Glutamatergic neuron (in vitro differentiated cells): ENCODE measurements at places on chromosomes 6 and 20. TPM values are rescaled to one million over a fixed set of nuclear protein-coding genes. Genes with fewer than 3 reads are reported as not detected.

Gene KHDC1
- total RNA-seq = 5.8 TPM

Gene EMILIN3
- total RNA-seq = not detected

Gene NKX2-4
- not detected for total RNA-seq

DNA sequence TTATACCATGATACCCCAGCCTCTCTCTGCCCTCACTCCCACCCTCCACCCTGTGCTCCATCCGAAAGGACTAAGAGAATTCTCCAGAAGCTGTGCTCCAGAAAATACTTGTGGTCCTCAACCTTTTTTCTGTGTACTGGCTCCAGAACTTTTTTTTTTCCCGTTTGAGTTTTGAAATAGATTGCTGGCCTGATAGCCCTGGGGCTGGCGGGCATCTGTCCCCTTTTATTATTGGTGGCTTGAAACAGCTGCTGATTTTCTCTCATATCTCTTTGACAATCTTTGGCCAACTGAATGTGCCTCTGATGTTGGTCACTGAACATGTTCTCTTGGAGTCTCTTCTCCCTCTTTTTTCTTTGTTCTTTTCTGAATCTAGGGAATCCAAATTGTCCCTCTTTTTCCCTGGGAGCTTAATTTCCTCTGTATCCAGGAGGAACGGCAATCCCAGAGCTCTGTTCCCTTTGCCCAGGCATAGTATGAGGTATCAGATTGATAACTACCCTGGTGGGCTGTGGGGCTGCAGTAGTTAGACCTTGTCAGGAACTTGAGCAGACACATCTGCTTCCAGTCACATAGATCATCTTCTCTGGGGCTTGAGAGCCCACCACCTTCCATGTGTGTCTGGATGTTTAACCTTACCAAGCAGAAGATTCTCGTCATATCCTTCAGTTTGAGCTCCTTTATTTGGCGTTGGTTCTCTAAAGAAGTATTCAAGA lies 1.6 kb downstream of the PPARD start:
- DNase-seq = no peak

DNA sequence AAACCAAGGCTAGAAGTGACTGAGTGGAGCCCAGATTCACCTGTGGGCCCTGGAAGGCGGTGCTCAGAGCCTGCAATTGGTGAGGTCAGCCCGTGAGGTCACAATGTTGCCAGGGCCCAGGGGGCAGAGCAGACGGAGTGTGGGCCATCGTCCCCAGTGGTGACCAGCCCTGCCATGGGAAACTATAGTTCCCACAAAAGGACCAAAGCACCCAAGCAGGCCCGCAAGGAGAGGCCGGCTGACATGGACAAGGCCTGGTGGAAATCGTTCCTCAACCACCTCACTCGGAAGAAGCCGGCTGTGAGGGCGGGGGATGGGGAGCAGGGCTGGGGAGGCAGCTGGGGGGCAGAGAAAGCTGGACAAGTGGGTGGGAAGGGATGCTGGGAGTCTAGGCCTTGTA lies at the start of gene C20orf144:
TSS of gene C20orf144 (plus strand) at position 156 of the 400 bp plus-strand sequence. CDS start at position 175, 19 bp downstream.
- DNase-seq = no peak

GRCh38 chr20:36130390-36130789 lies 24.1 kb upstream of the EPB41L1 start:
- no peak for DNase-seq

DNA sequence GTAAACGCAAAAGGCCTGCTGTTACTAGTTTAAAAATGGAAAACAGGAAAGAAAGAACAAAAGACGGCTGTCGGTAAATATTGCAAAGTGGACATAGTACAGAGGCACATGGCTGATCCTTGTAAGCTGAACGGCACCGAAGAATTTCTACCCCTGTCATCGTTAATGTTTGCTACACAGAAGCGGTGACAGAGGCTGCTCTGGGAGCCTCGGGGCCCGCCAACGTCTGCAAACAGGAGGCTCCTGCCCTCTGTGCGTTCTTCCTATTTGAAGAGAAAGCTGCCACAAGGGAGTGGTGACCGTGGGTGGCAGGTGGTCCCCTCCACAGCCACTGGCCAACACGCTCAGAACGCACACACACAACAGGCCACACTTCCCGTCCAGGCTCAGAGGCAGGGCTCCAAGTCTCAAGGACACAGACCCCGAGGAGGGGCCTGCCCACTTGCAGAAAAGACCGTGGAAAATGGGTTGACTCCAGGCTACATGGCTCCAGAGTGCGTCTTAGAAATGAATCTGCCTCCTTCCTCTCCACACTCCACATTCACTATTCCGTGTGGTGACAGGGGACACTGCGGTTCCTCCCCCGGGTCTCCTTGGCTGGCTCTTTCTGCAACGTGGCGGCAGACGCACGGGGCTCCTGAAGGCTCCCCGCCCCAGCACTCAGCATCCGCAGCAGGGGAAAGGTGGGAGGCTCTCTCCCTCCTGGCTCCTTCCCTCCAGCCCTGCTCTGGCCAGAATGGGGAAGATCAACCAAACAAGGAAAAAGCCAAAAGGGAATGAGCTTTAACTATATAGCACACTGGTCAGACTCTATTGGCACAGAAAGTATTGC lies 64.5 kb downstream of the GMPR start:
- DNase-seq = peak; percentile 39

DNA sequence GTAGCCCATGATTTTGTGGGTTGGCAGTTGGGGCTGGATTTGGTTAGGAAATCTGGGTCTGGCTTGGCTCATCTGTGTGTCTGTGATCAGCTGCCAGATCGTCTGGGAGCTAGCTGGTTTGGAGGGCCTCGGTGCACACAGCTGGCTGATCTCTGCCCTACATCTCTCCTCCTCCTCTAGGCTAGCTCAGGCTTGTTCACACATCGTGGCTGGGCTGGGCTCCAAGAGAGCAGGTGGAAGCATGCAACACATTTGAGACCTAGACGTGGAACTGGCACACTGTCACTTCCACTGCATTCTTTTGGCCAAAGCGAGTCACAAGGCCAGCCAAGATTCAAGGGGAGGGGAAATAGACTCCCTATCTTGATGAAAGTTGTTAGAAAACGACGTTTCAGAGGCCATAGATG lies 15.9 kb downstream of the NDUFAF5 start:
- DNase-seq = peak; percentile 40

DNA sequence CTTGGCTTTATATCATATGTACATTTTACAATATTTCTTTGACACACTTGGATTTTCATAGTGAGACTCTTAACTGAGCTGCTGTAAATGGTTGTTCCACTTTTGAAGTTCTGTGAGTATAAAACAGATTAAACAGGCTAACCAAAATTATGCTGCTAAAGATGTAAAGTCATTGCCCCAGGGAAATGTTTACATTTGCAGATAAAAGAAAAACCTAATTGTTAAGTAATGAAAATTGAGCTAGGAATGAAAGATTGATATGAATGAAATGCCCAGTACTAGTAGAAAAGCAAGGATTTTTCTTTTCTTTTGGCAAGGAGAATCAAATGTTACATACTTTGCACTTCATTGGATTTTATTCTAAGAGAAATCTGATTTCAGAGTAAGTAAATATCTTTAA lies 159.4 kb downstream of the IMPG1 start:
- no peak for DNase-seq
